Activated B cell treated with CpG ODN at 0.5 μM for 24 hours (primary cell): ENCODE measurements at places on chromosomes 2 and 18. TPM values are rescaled to one million over a fixed set of nuclear protein-coding genes. Genes with fewer than 3 reads are reported as not detected.

ST6GAL2 gene
- total RNA-seq, result not detected in 2 replicates

GRCh38 chr2:17303521-17303920, 214.7 kb downstream of the RAD51AP2 start:
- H3K4me3 ChIP-seq, result no peak overlapping the region
- no peak overlapping the region for H3K27ac ChIP-seq
- no peak for DNase-seq

- H3K27me3 ChIP-seq, result no peaks in the 10 kb centered on the region
- no peak for DNase-seq
- H3K4me3 ChIP-seq, result no peak overlapping the region
- H3K4me1 ChIP-seq, result peaks cover 13% of the 10 kb centered on the region
- H3K36me3 ChIP-seq, result no peaks in the 10 kb centered on the region
Observed at GRCh38 chr2:57893347-57893746, 153.3 kb upstream of the VRK2 start.

DNA sequence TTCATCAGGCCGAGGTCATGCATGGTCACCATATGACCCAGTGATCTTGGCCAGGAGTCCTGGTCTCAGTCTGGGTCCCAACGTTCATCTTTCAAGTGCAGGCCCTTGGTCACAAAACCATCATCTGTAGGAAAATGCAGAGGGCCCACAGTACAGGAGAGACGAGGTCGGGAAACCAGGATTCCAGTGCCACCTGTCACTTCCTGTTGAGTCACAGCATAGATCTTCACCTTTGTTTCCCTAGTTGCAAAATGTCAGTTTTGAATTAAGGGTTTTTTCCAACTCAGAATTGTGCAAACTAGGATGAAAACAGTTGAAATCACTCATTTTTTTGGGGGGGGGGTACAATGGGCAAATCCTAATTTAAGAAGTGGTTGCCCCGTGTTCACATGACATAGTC, 162.2 kb downstream of the INSIG2 start:
- H3K4me1 ChIP-seq, result no peaks in the 10 kb centered on the region
- no peak for DNase-seq
- H3K27me3 ChIP-seq, result peaks cover 15% of the 10 kb centered on the region
- H3K4me3 ChIP-seq, result no peak overlapping the region
- no peaks in the 10 kb centered on the region for H3K36me3 ChIP-seq

DNA sequence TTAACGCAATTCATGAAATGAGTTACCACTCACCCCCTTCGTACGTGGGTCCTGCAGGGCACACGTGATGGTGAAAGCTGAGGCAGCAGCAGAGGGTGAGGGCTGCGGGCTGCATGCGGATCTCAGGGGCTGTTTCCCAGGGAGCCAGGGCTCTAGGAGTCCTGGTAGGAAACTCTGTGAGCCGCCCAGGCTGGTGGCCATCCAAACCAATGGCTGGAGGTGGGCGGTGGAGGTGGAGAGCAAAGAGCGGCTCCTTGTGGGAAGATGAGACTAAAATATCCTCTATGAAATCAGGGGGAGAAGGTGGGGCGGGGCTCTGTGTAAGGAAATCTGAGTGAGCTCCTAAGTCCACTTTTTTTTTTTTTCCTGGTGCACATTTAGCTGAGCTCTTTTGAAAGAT, 120.1 kb upstream of the SLC1A4 start:
- no peak for DNase-seq
- no peaks in the 10 kb centered on the region for H3K36me3 ChIP-seq
- H3K27me3 ChIP-seq, result no peaks in the 10 kb centered on the region
- no peak overlapping the region for H3K27ac ChIP-seq
- H3K4me1 ChIP-seq, result peaks cover 13% of the 10 kb centered on the region
- no peak overlapping the region for H3K4me3 ChIP-seq
